ENCODE measurements at places on chromosomes 5 and 9.

DNA sequence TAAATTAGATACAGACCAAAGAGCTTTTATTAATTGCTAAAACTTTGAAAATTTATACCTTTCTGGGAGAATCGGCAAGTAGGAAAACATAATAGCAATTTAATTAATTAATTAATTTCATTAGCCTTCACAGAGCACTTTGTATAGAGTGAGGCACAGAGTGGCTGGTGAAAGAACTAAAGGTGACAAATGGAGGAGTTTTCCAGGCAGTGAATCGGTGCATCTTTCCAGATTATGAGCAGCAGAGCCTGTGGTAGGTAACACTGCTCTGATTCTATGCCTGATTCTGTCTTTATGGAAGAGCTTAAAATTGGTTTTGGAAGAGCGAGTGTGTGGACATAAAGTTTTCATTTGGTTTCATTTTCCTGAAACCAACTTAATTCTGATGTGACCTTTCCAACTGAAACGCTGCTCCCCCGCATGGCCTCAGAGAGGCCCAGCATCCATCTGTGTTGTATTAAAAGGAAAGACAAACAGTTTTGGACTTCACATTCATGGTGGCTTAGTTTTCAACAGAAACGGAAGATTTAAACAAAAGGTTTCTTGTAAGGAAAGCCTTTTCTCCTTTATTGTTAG, 188.9 kb upstream of the RPS23 start:
- DNase-seq, result no peak

DNA sequence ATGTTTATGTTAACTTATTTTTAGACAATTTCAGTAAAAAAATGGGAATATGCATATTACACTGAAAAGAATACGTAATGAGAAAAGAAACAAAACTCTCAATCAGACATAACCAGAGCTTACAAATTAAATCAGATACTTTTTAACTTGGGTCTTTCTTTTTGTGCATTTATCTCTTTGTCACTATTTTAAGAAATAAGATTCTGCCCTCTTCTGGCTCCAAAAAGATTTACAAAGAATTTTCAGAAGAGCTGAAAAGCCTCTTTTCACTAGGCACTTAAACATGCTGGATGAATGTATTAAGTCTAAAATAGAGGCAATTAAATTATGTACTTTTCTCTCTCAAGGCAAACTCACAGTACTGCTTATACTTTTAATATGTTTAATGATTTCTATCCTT, 55.5 kb downstream of the CEP120 start:
- DNase-seq, result no peak

- no peak for DNase-seq
These were observed 3.6 kb upstream of the CCNJL start for GRCh38 chr5:160315968-160316367.

- no peak for DNase-seq
These were observed 146.4 kb downstream of the EGFLAM start for GRCh38 chr5:38404667-38405276.

GRCh38 chr9:98010445-98010844, 27.3 kb downstream of the ANP32B start:
- DNase-seq, result no peak

- no peak for DNase-seq
These were observed 385.5 kb upstream of the MEF2C start for GRCh38 chr5:89268460-89268859.

DNA sequence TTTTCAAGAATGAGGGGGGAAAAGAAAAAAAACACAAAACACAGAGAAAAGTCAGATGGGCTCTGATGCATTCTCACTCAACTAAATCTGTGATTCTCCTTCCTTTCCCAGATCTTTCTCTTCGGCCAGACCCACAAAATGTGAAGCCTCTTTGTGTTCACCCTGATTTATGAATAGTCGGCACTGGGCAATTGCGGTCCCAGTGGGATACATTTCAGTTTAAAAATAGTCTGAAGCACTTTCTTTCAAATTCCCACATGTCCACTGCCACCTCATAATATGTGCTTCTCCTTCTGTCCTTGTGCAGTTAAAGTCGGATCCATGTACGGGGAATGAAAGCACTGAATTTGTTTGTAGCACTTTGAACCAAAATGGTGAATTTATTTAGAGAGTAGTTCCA, 995.4 kb upstream of the WWC1 start:
- DNase-seq, result no peak
